ENCODE measurements at places on chromosomes 3 and 15. TPM values are rescaled to one million over a fixed set of nuclear protein-coding genes. Genes with fewer than 3 reads are reported as not detected.

DNA sequence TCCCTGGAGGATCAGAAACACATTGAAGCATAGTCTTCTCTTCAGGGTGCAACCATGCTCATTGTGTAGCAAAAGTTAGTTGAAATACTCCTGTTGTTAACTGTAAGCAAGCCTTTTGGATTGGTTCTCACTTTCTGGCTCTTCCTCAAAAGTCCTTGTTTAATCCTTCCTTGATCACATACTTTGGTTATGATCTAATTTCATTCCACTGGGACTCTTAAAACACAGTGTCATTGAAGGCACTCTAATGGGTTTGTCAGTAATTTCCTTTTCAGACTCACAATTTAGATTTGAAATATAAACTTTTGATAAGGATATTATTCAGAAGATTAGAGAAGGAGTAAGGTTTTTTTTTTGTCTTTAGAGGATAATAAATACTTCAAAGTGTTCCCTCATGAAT, 451.7 kb upstream of the SGO1 start:
- DNase-seq, result peak; percentile 53

DNA sequence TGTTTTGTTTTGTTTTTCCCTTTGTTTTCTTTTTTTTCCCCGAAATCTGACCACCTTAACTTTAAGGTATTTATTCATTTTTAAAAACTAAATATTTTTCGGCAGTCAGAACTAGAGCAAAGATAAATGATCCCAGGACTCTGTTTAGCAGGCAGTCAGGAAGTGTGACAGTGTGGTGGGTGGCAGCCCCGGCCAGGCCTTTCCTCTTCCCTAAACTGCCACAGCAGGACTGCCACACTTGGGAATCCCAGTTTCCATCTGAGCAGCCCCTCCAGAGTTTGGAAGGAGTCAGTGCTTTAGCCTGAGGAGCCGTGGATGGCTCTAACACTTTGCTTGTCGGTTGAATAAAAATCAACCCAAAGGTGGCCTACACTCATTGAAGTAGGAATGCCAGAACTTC, 6.9 kb downstream of the CCRL2 start:
- no peak for DNase-seq

PIERCE2 gene
- total RNA-seq, result 0.54 TPM

PGBD4 gene
- total RNA-seq, result 0.76 TPM

GRCh38 chr3:175585898-175586297, 726.8 kb downstream of the NAALADL2 start:
- peak; percentile 68 for DNase-seq

- DNase-seq, result no peak
Observed at GRCh38 chr15:91151781-91152563, 51.9 kb downstream of the SV2B start.

GRCh38 chr3:133296981-133297380, 102.9 kb upstream of the BFSP2 start:
- no peak for DNase-seq

DNA sequence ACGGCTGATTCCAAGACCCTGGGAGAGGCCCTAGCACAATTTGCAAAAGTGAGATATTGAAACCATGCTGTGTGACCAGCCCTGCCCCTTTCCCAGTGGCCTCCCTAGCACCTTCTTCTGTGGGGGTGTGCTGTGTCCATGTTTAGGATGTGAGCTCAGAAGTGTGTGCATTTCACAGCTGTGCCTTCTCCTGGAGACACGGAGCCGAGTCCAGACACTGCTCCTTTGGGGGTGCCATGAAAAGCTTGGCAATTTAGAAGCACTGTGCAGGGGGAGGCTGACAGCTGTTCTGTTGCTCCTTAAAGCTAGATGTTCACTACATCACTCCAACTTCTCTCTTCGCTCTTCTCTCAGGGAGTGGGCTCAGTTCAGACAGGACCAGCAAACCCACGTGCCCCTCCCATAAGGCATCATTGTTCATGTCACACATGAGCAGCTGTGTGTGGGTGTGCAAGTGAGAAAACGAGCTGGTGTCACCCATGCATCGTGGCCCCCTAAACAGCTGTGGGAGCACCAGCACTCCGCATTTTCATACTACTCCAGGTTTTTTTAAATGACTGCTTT, 492.6 kb downstream of the GABRG3 start:
- DNase-seq, result no peak

DNA sequence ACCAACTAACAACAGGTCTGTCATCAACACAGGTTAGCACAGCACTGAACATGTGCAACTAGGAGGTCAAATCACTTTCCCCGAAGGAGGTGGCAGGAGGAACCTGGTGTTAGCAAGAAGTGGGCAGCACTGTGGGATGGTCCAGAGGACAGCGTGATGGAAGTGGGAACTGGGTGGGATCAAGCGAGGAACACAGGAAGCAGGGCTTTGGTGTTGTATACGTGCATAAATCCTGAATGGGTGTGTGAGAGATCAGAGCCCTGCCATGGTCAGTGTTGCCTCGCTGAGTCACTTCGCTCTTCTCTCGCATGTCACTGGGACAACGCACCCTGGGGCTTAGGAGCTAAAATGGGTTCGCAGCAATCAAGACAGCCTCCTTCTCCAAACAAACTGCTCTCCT, 62.1 kb downstream of the MOBP start:
- no peak for DNase-seq

ADGRG7 gene
- not detected for total RNA-seq

PPP4R2 gene
- 41.1 TPM for total RNA-seq

CDHR4 gene
- not detected for total RNA-seq

DNA sequence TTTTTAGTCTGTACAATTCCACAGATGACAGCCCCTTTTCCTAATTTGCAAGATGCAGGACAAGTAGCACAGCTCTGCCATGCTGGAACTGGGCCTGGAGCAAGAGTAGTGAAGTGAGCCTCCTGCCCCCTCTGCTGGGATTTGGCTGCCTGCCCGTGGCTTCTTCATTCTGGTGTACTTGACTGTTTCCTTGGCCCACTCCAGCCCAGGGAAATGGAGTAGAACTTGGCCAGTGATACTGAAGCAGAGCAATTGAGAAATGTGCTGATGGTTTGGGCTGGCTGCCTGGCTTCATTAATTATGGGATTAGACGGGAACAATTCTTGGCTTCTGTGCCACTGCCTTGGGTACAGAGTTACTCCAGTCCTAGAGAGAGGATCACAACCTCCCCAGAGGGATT, 2.8 kb downstream of the GPD1L start:
- DNase-seq, result peak; percentile 10

SLC25A38 gene
- total RNA-seq, result 40.1 TPM

- DNase-seq, result peak; percentile 94
Observed at GRCh38 chr15:28977377-28978010, 91.7 kb downstream of the APBA2 start.

DNA sequence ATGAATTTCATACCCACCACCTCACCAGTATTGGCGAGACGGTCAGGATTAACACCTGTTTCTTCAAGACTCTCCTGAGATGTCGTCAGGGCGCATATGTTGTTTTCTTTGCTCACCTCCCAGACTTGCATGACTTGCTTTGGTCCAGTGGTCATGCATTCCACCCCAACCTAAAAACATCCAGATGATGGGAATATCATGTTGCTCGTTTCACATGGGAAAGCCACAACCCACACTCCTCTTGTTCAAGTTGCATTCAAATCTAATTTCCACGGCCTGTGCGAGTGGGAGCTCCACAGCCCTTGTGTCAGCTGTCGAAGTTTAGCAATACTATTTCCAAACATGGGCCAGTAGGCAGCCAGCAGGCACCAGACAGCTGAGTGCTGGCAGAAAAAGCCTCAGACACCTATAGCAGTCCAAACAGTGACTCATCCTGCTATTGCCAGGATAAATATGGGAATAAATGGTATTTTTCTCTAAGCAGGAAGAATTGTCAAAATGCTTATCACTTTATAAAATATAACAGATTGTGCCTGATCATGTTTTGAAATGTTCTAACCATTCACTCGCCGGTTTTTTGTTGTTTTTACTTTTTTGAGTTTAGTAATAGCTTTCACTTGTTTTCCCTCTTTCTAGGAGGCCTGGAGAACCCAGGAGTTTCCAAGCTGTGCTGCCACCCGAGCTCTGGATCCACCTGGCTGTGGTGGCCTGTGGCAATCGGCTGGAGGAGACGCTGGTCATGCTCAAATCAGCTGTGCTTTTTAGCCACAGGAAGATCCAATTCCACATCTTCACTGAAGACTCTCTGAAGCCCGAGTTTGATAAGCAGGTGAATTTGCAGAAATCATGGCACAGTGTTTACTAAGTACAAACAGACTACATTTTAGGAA, 20.1 kb downstream of the GXYLT2 start:
- DNase-seq, result peak; percentile 92

FAM107A gene
- 0.22 TPM for total RNA-seq

LIPH gene
- total RNA-seq, result not detected

DNA sequence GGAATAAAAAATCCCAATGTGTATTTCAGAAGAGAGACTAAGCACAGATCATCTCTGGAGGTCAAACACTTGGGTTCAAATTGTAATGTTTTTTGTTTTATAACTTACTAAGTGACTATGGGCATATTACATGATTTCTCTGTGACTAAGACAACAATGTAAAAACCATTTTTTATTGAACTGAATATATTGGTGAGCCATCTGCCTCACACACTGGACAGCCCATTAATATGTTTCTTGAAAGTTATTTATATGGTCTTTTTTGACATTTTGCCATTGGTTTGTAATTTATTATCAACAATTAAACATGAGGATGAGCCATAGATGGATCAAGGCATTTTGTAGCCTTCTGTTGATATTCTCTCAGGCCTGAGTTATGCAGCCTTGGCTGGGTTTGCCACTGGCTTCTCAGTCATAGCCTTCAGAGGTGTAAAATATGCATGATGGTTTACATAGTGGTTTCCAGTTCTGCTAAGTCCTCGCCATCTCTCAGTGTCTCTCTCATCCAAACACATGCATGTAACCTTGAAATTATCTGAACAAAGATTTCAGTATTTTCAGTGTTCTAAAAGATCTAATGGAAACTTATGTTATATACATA, 997.2 kb downstream of the DIPK2A start:
- no peak for DNase-seq

GRCh38 chr15:101391431-101391830, 96.4 kb upstream of the SNRPA1 start:
- DNase-seq, result no peak

- no peak for DNase-seq
Observed at GRCh38 chr15:37075777-37076176, 24.6 kb downstream of the MEIS2 start.
